ENCODE measurements at places on chromosomes 4 and X. TPM values are rescaled to one million over a fixed set of nuclear protein-coding genes. Genes with fewer than 3 reads are reported as not detected.

GRCh38 chrX:115978068-115978467 lies 192.5 kb upstream of the AGTR2 start:
- H3K27ac ChIP-seq = no peak overlapping the region
- no peaks in the 10 kb centered on the region for H3K27me3 ChIP-seq
- no peaks in the 10 kb centered on the region for H3K4me1 ChIP-seq
- DNase-seq = no peak
- H3K4me3 ChIP-seq = no peak overlapping the region
- no peaks in the 10 kb centered on the region for H3K36me3 ChIP-seq

DNA sequence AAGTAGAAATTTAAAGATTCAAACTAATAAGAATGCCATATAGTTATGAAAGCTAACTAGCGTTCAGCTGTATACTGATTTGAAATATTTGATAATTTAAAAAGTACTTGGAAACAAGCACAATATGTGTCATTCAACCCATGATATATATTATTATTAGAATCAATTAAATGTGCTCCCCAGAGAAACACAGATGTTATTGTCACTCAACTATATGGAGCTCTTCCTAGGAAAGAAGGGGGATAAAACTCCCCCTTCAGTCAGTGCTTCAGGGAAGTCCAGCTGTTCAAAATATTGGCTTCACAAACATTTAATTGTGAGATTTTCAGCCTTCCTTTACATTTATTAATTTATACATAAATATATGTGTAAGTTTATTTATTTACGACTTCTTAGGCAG lies 135.9 kb downstream of the SLC4A4 start:
- no peaks in the 10 kb centered on the region for H3K27me3 ChIP-seq
- no peak overlapping the region for H3K27ac ChIP-seq
- no peak for DNase-seq
- no peak overlapping the region for H3K4me3 ChIP-seq
- H3K36me3 ChIP-seq = no peaks in the 10 kb centered on the region

DNA sequence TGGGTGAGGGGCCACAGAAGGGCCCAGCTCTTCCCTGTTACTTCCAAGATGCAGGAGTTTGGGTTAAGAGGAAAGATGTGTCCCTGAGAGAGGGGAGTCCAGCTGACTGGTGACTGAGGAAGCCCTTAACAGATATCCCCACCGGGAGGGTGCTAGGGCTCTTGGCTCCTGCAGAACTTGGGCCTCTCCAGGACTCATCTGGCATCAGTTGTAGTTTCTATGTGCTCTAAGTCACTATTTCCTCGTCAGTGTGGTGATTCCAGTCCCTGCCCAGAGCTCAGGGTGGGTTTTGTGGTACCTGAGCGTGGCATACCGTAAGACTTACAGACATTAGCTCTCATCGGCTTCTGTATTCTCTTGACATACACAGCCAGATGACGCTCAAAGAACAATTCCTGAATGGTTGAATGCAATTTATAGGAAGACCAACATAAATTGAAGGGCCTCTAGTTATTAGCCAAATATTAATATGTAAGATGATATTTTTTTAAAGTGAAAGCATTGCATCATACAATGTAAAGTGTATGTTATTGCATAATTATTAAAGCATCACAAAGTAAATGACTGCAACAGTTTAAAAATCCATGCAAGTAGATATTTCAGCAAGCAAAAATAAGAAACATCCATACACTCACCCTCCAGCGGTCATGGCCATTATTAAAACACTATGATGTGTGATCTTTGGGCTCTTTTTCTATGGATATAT lies 195.5 kb downstream of the PTTG2 start:
- H3K27ac ChIP-seq = no peak overlapping the region
- no peak for DNase-seq
- no peak overlapping the region for H3K4me3 ChIP-seq
- H3K27me3 ChIP-seq = no peaks in the 10 kb centered on the region
- H3K4me1 ChIP-seq = peaks cover 4% of the 10 kb centered on the region

- no peaks in the 10 kb centered on the region for H3K36me3 ChIP-seq
- DNase-seq = no peak
- H3K4me3 ChIP-seq = no peak overlapping the region
- H3K27ac ChIP-seq = no peak overlapping the region
- no peaks in the 10 kb centered on the region for H3K27me3 ChIP-seq
- H3K4me1 ChIP-seq = no peaks in the 10 kb centered on the region
Observed at GRCh38 chrX:104749951-104750610, 184.1 kb downstream of the IL1RAPL2 start.

- DNase-seq = no peak
- H3K4me1 ChIP-seq = no peaks in the 10 kb centered on the region
- H3K36me3 ChIP-seq = no peaks in the 10 kb centered on the region
- no peak overlapping the region for H3K27ac ChIP-seq
- no peak overlapping the region for H3K4me3 ChIP-seq
Observed at GRCh38 chr4:173208420-173208819, 39.8 kb downstream of the GALNT7 start.

DNA sequence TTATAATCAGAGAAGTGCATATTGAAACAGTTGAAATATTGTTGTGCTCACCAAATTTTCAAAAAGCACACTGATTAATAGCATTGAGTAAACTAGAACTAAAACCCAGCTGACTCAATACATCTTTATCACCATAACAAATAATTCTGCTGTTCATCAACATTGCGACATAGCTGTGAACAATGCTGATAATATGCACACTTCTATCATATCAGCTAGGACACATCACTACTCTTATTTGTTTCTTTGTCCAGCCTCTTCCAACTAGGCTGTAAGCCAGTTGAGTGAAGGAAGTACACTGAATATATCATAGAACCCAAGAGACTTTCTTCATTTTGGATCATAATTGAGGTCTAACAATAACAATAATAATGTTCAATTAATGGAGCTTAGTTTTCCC lies 349.7 kb downstream of the IQCM start:
- no peaks in the 10 kb centered on the region for H3K36me3 ChIP-seq
- no peaks in the 10 kb centered on the region for H3K4me1 ChIP-seq
- no peak overlapping the region for H3K4me3 ChIP-seq
- no peak for DNase-seq

DNA sequence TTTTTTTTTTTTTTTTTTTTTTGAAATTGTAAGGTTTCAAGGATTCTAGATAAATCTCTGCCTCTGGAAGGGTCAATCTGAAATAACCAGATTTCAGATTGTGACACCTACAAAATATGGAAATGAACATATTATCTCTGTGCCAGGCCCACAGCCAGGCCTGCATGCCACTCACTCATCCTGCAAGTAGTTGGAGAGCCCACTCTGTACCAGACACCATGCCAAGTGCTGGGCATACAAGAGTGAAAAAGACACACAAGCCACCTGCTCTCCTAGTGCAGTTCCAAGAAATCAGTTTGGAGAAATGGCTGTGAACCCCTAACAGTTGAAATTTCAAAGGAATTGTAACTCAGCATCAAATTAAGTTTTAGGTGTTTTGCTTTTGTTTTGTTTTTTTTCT lies 145.9 kb upstream of the NOCT start:
- H3K4me1 ChIP-seq = no peaks in the 10 kb centered on the region
- no peaks in the 10 kb centered on the region for H3K27me3 ChIP-seq

DNA sequence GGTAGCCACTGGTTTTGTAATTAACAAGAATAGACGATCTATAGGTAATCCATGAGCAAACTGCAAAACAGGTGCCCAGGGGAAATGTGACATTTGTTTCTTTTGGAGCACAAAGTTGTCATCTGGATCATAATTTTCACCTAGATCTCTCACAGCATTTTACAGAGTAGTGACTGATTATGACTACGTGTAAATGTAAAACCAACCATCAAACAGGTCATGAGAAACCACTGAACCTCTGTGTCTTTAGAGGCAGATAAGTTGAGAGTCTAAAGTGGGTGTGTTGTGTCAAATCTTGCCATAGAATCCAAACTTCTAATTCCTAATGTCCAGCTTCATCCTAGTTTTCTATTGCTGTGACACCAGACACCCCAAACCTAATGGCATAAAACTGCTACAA lies 648.1 kb downstream of the MID1IP1 start:
- no peak for DNase-seq
- H3K27me3 ChIP-seq = no peaks in the 10 kb centered on the region
- H3K4me1 ChIP-seq = no peaks in the 10 kb centered on the region
- no peaks in the 10 kb centered on the region for H3K36me3 ChIP-seq
- H3K4me3 ChIP-seq = no peak overlapping the region
- no peak overlapping the region for H3K27ac ChIP-seq

- no peaks in the 10 kb centered on the region for H3K36me3 ChIP-seq
- no peak overlapping the region for H3K27ac ChIP-seq
- H3K4me1 ChIP-seq = no peaks in the 10 kb centered on the region
Observed at GRCh38 chrX:332496-332860, 13.9 kb upstream of the GTPBP6 start.

DNA sequence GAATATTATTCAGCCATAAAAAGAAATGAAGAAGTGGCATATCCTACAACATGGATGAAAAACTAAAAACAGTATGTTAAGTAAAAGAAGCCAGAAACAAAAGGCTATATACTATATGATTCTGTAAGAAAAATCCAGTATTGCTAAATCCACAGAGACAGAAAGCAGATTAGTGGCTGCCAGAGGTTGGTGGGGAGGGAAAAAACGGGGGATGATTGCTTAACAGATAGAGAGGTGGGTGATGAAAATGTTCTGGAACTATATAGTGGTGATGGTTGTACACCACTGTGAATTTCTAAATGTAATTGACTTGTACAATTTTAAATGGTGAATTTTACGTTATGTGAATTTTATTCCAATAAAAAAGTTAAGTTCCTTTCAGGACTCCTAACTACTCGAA lies 157.6 kb upstream of the SH3RF1 start:
- H3K4me3 ChIP-seq = no peak overlapping the region
- peaks cover 3% of the 10 kb centered on the region for H3K36me3 ChIP-seq
- no peaks in the 10 kb centered on the region for H3K4me1 ChIP-seq
- H3K27ac ChIP-seq = no peak overlapping the region
- no peak for DNase-seq

- H3K27ac ChIP-seq = no peak overlapping the region
- DNase-seq = no peak
- no peaks in the 10 kb centered on the region for H3K4me1 ChIP-seq
- no peak overlapping the region for H3K4me3 ChIP-seq
- no peaks in the 10 kb centered on the region for H3K36me3 ChIP-seq
Observed at GRCh38 chr4:31234494-31234893, 514.3 kb downstream of the PCDH7 start.

GRCh38 chr4:185640811-185641675 lies 105.7 kb upstream of the PDLIM3 start:
- DNase-seq = no peak
- H3K4me3 ChIP-seq = no peak overlapping the region
- H3K27ac ChIP-seq = no peak overlapping the region
- H3K36me3 ChIP-seq = peaks cover 26% of the 10 kb centered on the region

DNA sequence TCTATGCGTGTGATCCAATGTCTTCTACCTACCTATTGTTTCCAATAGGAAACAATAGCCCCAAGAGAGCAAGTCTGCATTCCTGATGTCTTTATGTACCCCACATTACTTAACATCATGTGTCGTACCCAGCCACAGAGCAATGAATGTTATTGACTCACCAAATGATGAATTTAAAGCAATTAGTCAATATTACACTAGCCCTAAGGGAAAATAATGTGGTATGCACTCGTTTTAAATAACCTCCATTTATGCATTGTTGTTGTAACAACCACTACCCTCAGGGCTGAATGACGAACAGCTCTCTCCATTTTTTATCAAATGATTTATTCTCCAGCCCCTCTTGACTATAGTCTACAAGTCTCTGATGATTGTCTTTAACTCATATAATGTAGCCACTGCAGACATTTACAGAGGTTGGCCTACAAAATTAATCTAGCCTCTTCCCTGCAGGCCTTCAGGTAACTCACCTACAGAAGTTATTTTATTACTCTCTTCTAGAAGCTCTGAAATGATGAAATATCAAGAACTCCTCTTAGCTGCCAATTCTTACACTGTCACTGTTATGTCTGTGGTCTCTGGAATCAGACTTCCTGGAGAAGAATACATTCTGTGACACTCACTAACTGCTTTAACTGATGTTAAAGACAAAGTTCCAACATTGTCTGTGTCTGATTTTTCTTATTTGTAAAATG lies 601.7 kb upstream of the GRIA3 start:
- no peaks in the 10 kb centered on the region for H3K27me3 ChIP-seq
- H3K27ac ChIP-seq = no peak overlapping the region
- H3K4me1 ChIP-seq = no peaks in the 10 kb centered on the region

GRCh38 chrX:72038868-72039267 lies 92.8 kb downstream of the RTL5 start:
- H3K4me3 ChIP-seq = no peak overlapping the region
- peaks cover 7% of the 10 kb centered on the region for H3K4me1 ChIP-seq
- no peak overlapping the region for H3K27ac ChIP-seq
- no peak for DNase-seq
- no peaks in the 10 kb centered on the region for H3K27me3 ChIP-seq
- H3K36me3 ChIP-seq = no peaks in the 10 kb centered on the region

DNA sequence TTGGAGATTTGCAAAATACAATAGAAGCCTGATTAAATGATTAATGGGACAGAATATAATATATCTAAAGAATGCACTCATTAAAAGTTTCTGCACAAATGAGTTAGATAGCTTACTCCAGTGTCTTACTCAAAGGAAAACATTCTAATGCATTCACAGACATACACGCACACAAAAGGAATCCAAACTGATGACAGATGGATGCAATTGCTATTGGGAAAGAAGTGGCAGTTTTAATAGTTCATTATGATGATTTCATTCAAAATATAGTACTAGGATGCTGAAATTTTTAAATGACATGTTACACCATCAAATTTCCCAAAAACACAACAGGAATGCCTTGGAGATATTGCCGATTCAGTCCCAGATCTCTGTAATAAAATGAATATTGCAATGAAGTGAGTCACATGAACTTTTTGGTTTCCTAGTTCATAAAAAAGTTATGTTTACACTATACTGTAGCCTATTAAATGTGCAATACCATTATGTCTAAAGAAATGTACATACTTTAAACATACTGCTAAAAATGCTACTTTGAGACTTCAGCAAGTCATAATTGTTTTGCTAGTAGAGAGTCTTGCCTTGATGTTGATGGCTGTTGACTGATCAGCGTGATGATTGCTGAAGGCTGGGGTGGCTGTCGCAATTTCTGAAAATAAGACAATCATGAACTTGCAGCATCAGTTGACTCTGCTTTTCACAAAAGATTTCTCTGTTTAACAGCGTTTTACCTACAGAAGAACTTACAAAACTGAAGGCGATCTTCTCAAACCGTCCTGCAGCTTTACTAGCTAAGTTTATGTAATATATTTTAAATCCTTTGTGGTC lies 45.6 kb downstream of the BBS12 start:
- no peak overlapping the region for H3K4me3 ChIP-seq
- no peaks in the 10 kb centered on the region for H3K27me3 ChIP-seq
- DNase-seq = no peak
- no peaks in the 10 kb centered on the region for H3K36me3 ChIP-seq

- H3K4me1 ChIP-seq = no peaks in the 10 kb centered on the region
- no peak for DNase-seq
- no peaks in the 10 kb centered on the region for H3K27me3 ChIP-seq
- no peak overlapping the region for H3K27ac ChIP-seq
Observed at GRCh38 chr4:30265716-30266115, 454.5 kb upstream of the PCDH7 start.

FAM133A gene
- total RNA-seq = not detected

RRH gene
- not detected for total RNA-seq

SMR3B gene
- total RNA-seq = not detected

SERTM2 gene
- not detected for total RNA-seq

EXOC1L gene
- not detected for total RNA-seq

CENPI gene
- total RNA-seq = not detected

ANOS1 gene
- 1.7 TPM for total RNA-seq

STBD1 gene
- 19.9 TPM for total RNA-seq

GLRA2 gene
- not detected for total RNA-seq

SHROOM4 gene
- total RNA-seq = 25.3 TPM

ADH7 gene
- total RNA-seq = not detected

CXCL6 gene
- total RNA-seq = not detected

RBMXL3 gene
- not detected for total RNA-seq

DKK2 gene
- 10.3 TPM for total RNA-seq

GPR78 gene
- not detected for total RNA-seq
